Subcutaneous preadipocyte (primary cell): ENCODE measurements at places on chromosomes 13 and 19. TPM values are rescaled to one million over a fixed set of nuclear protein-coding genes. Genes with fewer than 3 reads are reported as not detected.

LILRB1 gene
- total RNA-seq, result not detected in 2 replicates

FIZ1 gene
- total RNA-seq, result 4.0 and 4.3 TPM in 2 replicates

CD79A gene
- total RNA-seq, result not detected in 2 replicates

GRK1 gene
- not detected in 2 replicates for total RNA-seq

ACTMAP gene
- total RNA-seq, result 0.98 and 1.1 TPM in 2 replicates

CCDC9 gene
- 5.3 and 5.5 TPM in 2 replicates for total RNA-seq

NUP62 gene
- 26.8 and 45.5 TPM in 2 replicates for total RNA-seq

UBE2L5 gene
- total RNA-seq, result not detected in 2 replicates

VSIG10L gene
- total RNA-seq, result 0.73 and 0.98 TPM in 2 replicates

IGFL2 gene
- not detected in 2 replicates for total RNA-seq

RFX2 gene
- 9.2 and 9.6 TPM in 2 replicates for total RNA-seq

CYP4F3 gene
- total RNA-seq, result not detected in 2 replicates

SBK3 gene
- 0.37 TPM in 1 of 2 replicates, not detected in the other for total RNA-seq

CGB2 gene
- not detected in 2 replicates for total RNA-seq

PLIN5 gene
- under 0.01 TPM in 1 of 2 replicates, not detected in the other for total RNA-seq

CELF5 gene
- total RNA-seq, result under 0.01 and 0.39 TPM in 2 replicates

FBXO17 gene
- total RNA-seq, result 24.3 and 30.7 TPM in 2 replicates

CPT1C gene
- total RNA-seq, result 16.0 and 22.0 TPM in 2 replicates

ALKBH6 gene
- total RNA-seq, result 12.7 and 14.3 TPM in 2 replicates

TTYH1 gene
- not detected in 2 replicates for total RNA-seq

RASAL3 gene
- total RNA-seq, result not detected in 2 replicates

HS6ST3 gene
- total RNA-seq, result under 0.01 TPM in 2 replicates

SHISA2 gene
- 0.39 TPM in 1 of 2 replicates, not detected in the other for total RNA-seq

CCDC70 gene
- total RNA-seq, result not detected in 2 replicates

TUBB4A gene
- not detected in 2 replicates for total RNA-seq

CTXN1 gene
- total RNA-seq, result 0.73 and 0.78 TPM in 2 replicates

VSTM1 gene
- total RNA-seq, result not detected in 2 replicates

MATK gene
- under 0.01 and 0.98 TPM in 2 replicates for total RNA-seq

C19orf67 gene
- not detected in 2 replicates for total RNA-seq

CACNG8 gene
- total RNA-seq, result 0.20 TPM in 1 of 2 replicates, not detected in the other

IZUMO2 gene
- total RNA-seq, result not detected in 2 replicates

KLK6 gene
- not detected in 2 replicates for total RNA-seq

ZNF283 gene
- total RNA-seq, result 8.8 and 10.7 TPM in 2 replicates

CABP5 gene
- total RNA-seq, result not detected in 2 replicates

TNNI3 gene
- 0.37 TPM in 1 of 2 replicates, not detected in the other for total RNA-seq

KLF2 gene
- 0.37 and 0.78 TPM in 2 replicates for total RNA-seq

TEX26 gene
- total RNA-seq, result not detected in 2 replicates

SPACA7 gene
- total RNA-seq, result not detected in 2 replicates

TUBA3C gene
- total RNA-seq, result not detected in 2 replicates

DHDH gene
- total RNA-seq, result not detected in 2 replicates

NEK3 gene
- 7.4 and 8.8 TPM in 2 replicates for total RNA-seq

ELSPBP1 gene
- not detected in 2 replicates for total RNA-seq

KIR2DL4 gene
- not detected in 2 replicates for total RNA-seq

UPF1 gene
- total RNA-seq, result 49.6 and 60.6 TPM in 2 replicates

PRODH2 gene
- not detected in 2 replicates for total RNA-seq

KCTD4 gene
- total RNA-seq, result not detected in 2 replicates

LHFPL6 gene
- total RNA-seq, result 49.3 and 59.2 TPM in 2 replicates

SNAPC2 gene
- 27.4 and 31.6 TPM in 2 replicates for total RNA-seq

IGLON5 gene
- total RNA-seq, result not detected in 2 replicates
